Frontal cortex (tissue), 4 donors: ENCODE measurements at places on chromosomes 2 and 18.

GRCh38 chr2:65136253-65136652 is 6.3 kb upstream of the RAB1A start:
- no peak for DNase-seq

- DNase-seq, result no peak
These were observed 61.2 kb upstream of the MRPS9 start for GRCh38 chr2:104976603-104977120.

- no peak for DNase-seq
These were observed 487.2 kb downstream of the GALR1 start for GRCh38 chr18:77736842-77737241.

- DNase-seq, result no peak
These were observed 20.1 kb downstream of the RRM2 start for GRCh38 chr2:10142640-10142965.

DNA sequence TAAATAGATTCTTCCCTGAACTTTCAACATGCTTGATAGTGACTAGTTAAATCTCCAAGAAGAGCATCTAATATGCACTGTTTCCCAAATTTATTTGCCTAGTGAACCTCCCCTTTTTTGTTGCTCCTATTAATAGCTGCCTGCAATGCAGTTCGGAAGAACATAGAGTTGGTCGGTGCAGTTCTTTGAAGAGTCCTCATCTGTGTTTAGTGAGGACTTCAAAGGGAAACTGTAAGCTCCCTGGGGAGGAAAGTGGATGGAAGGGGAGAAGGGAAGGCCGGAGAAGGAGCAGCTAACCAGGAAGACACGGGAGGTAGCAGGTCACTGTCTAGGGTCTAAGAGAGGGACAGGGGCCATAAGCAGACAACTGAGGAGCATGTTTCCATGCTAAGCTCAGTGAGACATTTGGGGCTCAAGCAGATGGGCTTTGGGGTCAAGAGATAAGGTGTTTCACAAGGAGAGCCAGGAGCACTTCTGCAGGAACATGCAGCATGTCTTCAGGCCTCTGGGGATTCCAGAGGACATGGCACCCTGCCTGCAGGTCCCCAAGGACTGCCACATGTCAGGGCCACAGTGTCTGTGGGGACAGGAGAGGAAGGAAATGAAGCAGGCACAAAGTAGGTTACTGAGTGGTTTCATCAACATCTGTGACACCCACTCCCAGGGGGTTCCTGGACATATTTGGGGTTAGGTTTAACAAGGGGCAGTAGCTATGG is 48.7 kb upstream of the ANXA4 start:
- DNase-seq, result no peak

- no peak for DNase-seq
These were observed 180.0 kb downstream of the TCF4 start for GRCh38 chr18:55407774-55408535.

GRCh38 chr18:76589866-76590265 is 94.8 kb upstream of the ZNF516 start:
- no peak for DNase-seq

DNA sequence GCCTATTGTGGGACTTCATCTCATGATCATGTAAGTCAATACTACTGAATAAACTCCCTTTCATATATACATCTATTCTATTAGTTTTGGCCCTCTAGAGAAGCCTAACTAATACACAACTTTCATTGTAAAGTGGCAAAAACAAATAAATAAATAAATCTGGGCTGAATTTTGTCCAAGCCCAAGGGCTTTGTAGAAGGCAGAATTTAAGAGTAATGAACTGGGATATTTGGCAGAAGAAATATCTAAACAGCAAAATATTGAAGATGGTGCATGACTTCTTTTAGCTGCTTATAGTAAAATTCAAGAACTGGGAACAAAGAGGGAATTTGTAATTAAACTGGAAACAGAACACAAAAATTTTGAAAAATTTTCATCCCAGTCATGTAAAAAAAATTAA is 246.7 kb upstream of the GULP1 start:
- no peak for DNase-seq

- no peak for DNase-seq
These were observed 1.8 kb upstream of the FRZB start for GRCh38 chr2:182868054-182868796.

DNA sequence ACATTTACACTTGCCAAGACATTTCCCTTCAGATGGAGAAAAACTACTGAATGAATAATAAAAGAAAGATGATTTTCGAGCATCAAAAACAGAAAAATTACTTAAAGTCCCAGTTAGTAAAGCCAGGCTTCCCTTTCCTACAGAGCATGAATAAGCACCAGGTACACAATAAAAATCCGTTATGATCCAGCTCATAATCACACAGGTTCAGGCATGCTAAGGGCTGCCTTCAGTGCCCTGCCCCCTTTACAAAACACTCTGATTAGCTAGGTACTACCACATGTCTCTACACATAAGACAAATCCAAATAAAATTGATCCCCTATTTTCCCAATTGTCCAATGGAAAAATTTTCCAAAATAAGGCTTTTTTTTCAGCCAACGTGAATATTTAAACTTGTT is 413.2 kb upstream of the LRATD1 start:
- DNase-seq, result no peak

GRCh38 chr2:36174920-36175319 is 180.7 kb upstream of the CRIM1 start:
- DNase-seq, result no peak

DNA sequence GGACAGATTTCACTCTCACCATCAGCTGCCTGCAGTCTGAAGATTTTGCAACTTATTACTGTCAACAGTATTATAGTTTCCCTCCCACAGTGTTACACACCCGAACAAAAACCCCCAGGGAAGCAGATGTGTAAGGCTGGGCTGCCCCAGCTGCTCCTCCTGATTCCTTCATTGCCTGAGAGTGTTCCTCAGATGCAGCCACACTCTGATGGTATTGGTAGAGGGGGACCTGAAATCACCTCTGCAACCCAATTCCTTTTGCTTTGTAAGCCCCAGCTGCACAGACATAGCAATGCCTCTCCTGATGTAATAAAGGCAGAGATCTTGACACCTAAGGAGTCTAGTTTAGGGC is 1529.8 kb downstream of the RPIA start:
- no peak for DNase-seq

DNA sequence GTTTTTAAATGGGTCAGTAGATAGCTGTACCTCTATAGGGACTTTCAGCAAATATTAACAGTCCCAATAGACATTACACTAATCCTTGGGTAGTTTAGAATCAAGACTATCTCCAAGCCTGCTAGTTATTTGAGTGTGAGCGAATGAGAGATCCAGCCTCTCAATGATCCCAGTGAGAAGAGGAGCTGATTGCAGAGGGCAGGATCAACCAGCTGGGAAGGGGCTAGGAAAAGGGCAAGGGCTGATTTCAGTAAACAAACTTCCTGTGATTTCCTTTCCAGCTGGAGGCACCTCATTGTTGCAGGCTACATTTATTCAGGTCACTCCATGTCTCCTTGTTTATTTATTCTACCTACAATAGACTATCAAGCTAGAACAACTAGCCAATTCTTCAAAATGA is 84.1 kb upstream of the CTNNA2 start:
- no peak for DNase-seq

DNA sequence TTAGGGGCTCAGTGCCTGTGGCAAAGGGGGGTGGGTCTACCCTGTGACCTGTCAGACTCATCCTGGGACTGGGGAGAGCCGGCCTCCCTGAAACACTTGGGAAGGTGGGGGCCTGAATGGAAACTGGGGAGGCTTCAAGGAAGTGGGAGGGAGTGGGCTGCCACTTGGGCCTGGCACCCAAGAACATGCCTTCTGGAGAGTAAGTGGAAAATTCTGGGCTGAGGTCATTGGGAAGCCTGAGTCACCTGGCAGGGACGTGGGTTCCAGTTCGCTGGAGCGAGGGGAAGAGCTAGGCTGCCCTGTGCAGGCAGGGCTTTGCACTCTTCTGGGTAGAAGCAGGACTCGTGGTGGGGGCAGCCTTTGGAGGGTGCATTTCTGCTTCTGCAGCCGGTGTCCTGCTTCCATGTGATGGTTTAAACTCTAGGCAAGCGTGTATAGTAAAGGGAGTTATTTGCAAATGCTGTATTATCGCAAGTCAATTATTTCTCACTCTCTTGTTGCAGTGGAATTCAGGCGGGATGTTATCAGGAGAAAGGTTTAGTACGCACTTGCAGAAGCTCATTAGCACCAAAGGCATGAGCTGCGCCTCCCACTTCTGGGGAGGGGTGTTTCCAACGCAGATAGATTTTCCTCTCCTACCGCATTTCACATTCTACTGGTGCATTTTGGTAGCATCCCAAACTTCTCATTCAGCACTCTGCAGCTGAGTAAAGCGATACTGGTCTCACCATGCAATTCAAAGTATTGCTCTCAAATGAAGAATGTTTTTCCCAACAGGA is 3.8 kb downstream of the LRRFIP1 start:
- DNase-seq, result no peak

GRCh38 chr2:11955314-11955713 is 208.9 kb downstream of the LPIN1 start:
- no peak for DNase-seq

DNA sequence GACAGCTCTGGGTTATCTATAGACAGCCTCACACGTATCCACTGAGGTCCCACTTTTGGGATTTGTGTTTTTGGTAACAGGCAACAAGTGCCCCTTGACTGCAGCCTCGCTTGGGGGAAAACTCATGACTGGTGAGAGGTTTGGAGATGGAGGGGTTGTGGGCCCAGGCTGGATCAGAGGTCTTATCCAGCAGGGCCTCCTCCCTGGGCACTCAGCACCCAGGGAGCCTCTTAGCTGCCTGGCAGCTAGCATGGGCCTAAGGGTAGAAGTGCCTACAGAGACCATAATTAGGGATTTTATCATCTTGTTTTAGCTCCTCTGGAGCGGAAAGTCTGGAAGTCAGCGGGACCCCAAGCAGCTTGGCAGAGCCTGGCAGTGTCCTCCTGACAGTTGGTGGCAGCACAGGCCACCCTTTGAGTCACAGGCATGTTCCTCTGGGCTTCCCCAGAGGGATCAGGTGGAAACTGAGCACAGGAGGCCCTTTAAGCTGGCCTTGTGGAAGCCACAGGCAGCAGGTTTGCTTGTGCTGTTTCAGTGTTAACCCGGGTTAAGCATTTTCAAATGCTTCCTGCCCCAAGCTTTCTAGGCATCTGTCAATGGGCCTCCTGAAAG is 143.1 kb downstream of the KCTD1 start:
- peak; percentile 43 for DNase-seq

GRCh38 chr2:86807468-86808275 is 17.0 kb upstream of the CD8A start:
- peak; percentile 55 for DNase-seq

- DNase-seq, result no peak
These were observed 56.0 kb downstream of the SERPINB7 start for GRCh38 chr18:63831080-63831788.

DNA sequence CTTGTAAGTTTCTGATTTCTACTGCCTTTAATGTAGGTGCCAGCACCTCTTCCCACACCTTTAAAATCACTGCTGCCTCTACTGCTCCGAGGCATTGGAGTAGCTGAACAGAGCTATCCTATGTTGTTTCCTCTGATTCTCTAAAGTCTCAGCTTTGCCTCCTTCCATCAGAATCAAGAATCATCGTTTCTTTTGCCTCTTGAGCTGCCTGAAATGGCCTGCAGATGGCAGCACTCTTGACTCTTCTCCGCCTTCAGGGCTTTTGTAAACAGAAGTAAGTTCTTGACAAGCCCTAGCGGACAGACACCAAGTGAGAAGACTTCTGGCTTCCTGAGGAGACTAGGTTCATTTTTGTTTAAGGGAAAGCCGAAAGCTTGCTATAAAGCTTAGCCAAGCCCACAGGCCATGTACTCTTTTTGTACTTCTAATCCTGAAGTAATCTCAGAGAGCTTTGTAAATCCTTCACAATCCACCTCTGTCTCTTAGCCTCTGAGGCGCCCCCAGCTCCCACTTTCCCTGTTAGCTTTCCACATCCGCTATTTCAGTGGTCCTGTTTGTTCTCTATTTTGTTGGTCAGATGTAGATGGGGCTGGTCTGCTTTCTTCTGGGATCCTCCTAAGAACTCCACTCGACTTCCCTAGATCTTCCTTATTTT is 48.4 kb downstream of the GTF3C3 start:
- peak; percentile 6 for DNase-seq

- no peak for DNase-seq
These were observed 42.7 kb upstream of the TAF1B start for GRCh38 chr2:9800639-9800974.

- DNase-seq, result no peak
These were observed 180.1 kb upstream of the OSR1 start for GRCh38 chr2:19538411-19538963.

- no peak for DNase-seq
These were observed 223.7 kb downstream of the SOX11 start for GRCh38 chr2:5915881-5916310.

- no peak for DNase-seq
These were observed 131.4 kb upstream of the MAPRE2 start for GRCh38 chr18:34909637-34910364.

DNA sequence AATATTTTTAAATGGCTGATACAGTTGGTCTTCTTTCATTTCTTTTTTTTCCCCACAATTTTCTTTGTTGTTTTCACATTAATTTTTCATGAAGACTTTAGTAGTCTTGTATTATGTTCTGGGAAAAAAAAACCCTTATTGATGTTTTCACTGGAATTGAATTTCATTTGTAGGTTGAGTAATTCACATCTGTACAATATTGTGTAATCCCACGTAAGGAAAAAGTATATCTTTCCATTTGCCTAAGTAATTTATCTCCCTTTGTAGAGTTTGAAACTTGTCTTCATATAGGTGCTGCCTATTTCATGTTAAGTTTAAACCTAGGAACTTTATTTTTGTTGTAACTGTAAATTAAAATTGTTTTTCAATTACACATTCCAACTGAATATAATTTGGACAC is 2.0 kb downstream of the DNAJC27 start:
- DNase-seq, result no peak

GRCh38 chr18:8778386-8778785 is 73.0 kb downstream of the MTCL1 start:
- DNase-seq, result no peak

- DNase-seq, result no peak
These were observed at the start of gene RAX for GRCh38 chr18:59272891-59273758. Gene RAX, minus strand, starts transcription at chr18:59273454. Its CDS starts 248 bp downstream, at chr18:59273206.

GRCh38 chr18:56492136-56492535 is 146.3 kb downstream of the TXNL1 start:
- DNase-seq, result no peak

DNA sequence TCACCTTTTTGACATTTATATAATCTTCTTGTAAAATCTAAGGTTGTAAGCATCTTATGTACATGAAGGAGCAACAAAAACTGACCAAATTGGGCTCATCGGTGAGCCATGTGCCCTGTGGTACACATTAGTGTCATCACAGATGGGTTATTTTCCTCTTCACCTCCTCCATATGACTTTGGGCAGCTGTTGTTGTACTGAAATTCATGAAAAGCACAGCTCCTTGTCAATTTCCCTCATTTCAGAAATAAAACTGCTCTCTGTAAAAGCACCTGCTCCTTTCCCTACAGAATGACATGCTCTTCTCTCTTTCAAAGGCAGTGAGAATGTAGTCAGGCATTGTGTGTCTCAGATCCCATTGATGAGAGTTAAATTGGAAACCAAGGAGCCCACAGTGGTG is 42.0 kb downstream of the DTNA start:
- no peak for DNase-seq
